CD4-positive, alpha-beta memory T cell (primary cell): ENCODE measurements at places on chromosomes 4 and X. TPM values are rescaled to one million over a fixed set of nuclear protein-coding genes. Genes with fewer than 3 reads are reported as not detected.

DNA sequence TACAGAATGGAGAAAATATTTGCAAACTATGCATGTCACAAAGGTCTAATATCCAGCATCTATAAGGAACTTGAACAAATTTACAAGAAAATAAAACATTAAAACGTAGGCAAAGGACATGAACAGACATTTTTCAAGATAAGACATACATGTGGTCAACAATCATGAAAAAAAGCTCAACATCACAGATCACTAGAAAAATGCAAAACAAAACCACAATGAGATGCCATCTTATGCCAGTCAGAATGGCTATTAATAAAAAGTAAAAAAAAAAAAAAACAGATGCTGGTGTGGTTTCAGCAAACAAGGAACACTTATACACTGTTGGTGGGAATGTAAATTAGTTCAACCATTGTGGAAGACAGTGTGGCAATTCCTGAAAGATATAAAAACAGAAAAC is 75.8 kb upstream of the IL13RA2 start:
- no peaks in the 10 kb centered on the region for H3K27me3 ChIP-seq
- H3K4me1 ChIP-seq, result no peaks in the 10 kb centered on the region
- H3K4me3 ChIP-seq, result no peak overlapping the region
- no peaks in the 10 kb centered on the region for H3K36me3 ChIP-seq
- DNase-seq, result no peak

Gene RNF4
- 94.0 TPM for total RNA-seq

DNA sequence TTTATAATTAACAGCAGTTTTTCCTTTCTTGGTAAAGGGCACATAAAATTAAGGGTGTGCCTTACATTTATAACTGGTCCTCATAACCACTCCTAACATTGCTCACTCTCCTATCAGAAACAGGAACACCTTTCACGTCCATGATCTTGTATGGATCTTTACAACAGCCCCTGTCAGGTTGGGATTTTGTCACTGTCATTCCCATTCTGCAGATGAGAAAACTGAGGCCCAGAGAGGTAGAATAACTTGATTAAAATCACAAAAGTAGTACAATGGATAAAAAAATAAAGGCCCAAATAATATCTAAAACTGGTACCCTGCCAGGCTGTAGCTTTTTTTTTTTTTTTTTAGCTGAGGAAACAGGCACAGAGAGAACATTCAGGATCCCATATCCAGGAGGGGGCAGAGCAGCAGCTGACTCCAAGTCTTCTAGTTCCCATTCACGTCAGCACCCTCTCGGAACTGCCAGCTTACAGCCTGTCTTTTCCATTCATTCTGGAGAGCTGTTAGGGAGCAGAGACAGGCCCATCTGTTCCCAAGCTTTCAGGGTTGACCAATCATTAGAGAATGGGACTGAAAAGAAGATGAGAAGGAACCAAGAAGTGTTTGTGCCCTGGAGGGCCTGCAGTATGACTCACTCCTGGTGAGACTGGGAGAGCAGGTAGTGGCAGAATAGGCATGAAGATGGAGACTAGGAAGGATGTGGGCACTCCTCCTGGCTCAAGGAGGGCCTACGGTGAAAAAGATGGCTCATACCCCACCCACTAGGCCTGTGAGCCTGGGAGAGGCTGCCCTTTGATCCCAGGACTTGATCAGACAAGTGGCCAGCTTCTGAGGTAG is 7.3 kb downstream of the SUV39H1 start:
- no peak overlapping the region for H3K27ac ChIP-seq
- H3K4me3 ChIP-seq, result no peak overlapping the region
- DNase-seq, result no peak
- H3K36me3 ChIP-seq, result peaks cover 25% of the 10 kb centered on the region
- H3K27me3 ChIP-seq, result no peaks in the 10 kb centered on the region

DNA sequence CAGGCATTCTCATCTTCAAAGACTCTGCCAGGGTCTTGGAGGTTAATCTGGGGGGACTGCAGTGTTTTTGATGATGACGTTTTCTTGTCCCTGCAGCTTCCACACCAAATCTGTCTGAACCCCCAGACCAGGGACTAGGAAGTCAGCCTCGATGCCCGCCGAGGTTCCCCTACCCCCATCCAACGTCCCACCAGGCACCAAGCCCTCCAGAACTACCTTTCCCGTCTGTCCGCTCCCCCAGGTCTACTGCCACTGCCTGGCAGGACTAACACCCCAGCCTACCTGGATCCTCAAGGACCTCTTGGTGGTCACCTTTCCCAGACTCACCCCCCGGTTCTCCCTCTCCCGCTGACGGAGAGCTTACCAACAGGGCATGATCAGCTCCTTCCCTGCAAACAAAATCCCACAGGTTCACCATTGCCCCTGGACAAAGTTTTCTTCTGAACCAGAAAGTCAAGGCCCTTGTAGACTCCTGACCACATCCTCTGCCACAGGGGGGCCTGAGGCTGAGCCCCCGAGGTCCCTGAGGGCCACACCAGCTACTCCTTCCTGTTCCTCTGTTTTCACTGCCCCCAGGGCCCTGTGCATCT is 40.9 kb downstream of the HMX1 start:
- H3K36me3 ChIP-seq, result no peaks in the 10 kb centered on the region
- no peak for DNase-seq
- no peaks in the 10 kb centered on the region for H3K4me1 ChIP-seq

Gene ZRSR2
- 30.1 TPM for total RNA-seq

GRCh38 chr4:145881989-145882388 is 56.6 kb downstream of the ZNF827 start:
- no peak overlapping the region for H3K27ac ChIP-seq
- no peaks in the 10 kb centered on the region for H3K36me3 ChIP-seq
- H3K27me3 ChIP-seq, result no peaks in the 10 kb centered on the region
- no peaks in the 10 kb centered on the region for H3K4me1 ChIP-seq
- no peak for DNase-seq

Gene ARAP2
- 89.6 TPM for total RNA-seq

DNA sequence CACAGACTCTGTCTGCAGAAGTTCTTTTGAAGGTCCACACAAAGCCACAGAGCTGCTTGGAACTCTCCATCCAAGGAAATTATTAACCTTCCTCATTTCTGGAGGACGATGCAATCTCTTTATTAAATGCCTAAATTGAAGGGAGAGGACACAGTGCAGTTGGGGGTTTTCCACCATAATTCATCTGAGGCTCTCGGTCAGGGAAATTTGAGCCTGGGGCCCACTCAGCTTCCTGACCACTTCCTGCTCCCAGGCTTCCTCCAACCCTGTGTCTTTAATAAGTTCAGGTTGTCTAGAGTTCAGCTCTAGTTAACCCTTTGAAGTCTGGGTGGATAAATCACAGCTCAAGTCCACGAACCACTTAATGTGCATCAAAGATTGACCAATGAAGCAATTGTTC is 58.5 kb downstream of the PRPS1 start:
- peaks cover 39% of the 10 kb centered on the region for H3K4me1 ChIP-seq
- no peaks in the 10 kb centered on the region for H3K27me3 ChIP-seq
- H3K4me3 ChIP-seq, result no peak overlapping the region
- DNase-seq, result no peak
- H3K27ac ChIP-seq, result no peak overlapping the region

Gene MAGEB17
- not detected for total RNA-seq

GRCh38 chr4:152307669-152308068 is 228.2 kb downstream of the FBXW7 start:
- no peaks in the 10 kb centered on the region for H3K4me1 ChIP-seq
- DNase-seq, result no peak
- H3K4me3 ChIP-seq, result no peak overlapping the region
- H3K36me3 ChIP-seq, result no peaks in the 10 kb centered on the region
- H3K27ac ChIP-seq, result no peak overlapping the region

GRCh38 chr4:176611951-176612350 is 180.8 kb downstream of the VEGFC start:
- no peak for DNase-seq
- H3K27ac ChIP-seq, result no peak overlapping the region
- H3K36me3 ChIP-seq, result no peaks in the 10 kb centered on the region
- H3K4me3 ChIP-seq, result no peak overlapping the region

DNA sequence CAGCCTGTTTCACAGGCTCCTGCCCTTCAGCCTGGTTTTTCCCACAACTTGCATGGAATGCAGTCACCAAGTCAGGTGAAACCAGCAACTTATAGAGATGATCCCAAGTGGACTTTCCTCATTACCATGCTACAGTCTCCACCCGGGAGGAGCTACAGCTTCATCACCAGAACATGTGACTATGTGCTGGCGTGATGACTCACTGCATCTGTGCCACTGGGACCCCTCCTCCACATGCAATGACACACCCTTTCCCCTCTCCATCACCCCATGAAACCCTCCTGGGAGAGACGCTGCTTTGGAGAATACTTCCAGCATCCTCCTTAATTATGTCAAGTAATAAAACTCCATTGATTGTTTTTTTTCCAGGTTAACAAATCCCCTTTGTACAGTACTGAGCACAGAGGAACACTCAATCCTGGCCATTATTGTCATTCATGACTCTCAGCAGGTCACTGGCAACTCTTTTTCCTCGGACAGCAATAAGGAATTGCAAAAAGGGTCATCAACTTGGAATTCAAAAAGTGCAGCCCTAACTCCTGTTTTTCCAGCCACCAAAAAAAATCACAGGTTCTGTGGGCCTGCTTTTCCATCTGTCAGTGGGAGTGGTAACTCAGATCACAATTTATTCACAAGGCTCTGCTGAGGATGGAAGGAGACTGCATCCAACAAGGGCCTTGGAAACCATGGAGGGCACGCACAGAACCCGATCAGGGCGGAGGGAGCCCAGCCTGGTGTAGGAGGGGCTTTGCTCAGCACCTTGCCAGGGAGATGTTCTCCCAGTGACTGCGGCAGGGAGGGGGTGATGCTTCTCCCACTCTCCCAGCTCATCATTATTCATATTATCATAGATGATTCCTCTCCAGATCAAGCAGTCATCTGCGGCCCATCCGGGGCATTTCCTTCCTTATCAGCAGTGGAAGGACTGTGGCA is 17.4 kb downstream of the QDPR start:
- no peaks in the 10 kb centered on the region for H3K4me1 ChIP-seq
- DNase-seq, result no peak
- H3K27ac ChIP-seq, result no peak overlapping the region
- H3K27me3 ChIP-seq, result no peaks in the 10 kb centered on the region
- peaks cover 19% of the 10 kb centered on the region for H3K36me3 ChIP-seq

Gene ZNF630
- total RNA-seq, result 4.9 TPM

DNA sequence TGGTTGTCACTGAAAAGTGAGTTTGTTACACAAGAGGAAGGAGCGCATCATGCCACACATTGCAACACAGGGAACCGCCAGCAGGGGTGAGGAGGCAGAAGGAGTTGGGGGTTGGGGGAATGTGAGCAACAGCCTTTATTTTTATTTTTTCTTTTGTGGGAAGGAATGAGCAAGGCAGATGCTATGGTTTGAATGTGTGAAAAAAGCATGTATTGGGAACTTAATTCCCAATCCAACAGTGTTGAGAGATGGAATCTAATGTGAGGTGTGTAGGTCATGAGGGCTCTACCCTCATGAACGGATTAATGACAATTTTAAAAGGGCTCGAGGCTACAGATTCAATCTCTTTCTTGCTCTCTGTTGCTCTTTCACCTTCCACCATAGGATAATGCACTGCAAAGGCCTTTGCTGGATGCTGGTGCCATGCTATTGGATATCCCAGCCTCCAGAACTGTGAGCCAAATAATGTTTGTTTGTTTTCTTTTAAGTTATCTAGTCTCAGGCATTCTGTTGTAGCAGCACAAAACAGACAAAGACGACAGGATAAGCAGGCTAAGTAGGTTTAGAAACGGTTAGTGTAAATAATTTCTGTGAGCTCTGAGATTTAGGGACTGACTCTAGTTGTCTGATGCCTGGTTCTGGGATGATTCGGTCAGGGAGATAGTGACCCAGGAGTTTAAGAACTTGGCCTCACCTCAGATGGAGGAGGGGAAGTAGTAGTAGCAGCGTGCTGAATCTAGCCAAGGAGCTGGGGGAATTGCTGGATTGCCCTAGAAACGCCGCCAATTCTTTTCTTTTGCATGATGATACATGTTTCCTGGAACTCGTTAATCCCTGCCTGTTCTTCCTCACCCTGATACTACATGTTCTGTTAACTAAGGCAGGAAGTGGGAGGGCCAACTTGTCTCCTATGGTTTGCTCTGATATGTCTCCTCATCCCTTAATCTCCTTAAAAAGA is 156.6 kb upstream of the CTSO start:
- H3K36me3 ChIP-seq, result no peaks in the 10 kb centered on the region
- H3K4me3 ChIP-seq, result no peak overlapping the region
- H3K4me1 ChIP-seq, result no peaks in the 10 kb centered on the region
- no peak for DNase-seq
- no peak overlapping the region for H3K27ac ChIP-seq
- H3K27me3 ChIP-seq, result no peaks in the 10 kb centered on the region

Gene BEND2
- total RNA-seq, result not detected

Gene CTSO
- 13.1 TPM for total RNA-seq

DNA sequence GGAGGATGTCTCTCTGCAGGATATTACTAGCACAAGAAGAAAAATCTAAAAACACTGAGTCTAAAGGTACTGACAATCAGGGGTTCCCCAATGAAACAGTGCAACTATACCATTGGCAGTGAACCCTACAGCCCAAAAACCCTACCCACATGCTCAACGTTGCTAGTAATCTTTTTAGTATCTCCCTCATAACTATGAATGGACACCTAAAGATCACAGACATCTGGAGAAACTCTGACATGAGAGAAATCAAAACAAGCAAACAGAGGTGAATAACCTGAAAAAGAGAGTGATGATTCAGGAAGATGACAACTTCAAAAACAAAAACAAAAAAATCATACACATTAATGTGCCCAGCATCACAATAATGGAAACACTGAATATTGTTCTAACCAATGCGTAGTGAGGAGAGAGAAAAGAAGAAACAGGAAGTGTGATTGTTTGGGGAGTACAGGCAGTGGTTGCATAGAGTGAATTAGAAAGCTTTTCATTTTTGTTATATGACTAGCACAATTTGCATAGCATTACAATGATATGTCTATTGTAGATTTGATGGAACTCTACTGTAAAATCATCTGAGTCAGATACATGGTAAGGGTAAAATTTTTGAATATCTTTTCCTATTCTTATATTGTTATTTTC is 78.9 kb upstream of the FMR1 start:
- H3K36me3 ChIP-seq, result no peaks in the 10 kb centered on the region
- no peak for DNase-seq
- no peak overlapping the region for H3K27ac ChIP-seq
- H3K4me1 ChIP-seq, result no peaks in the 10 kb centered on the region

Gene RNF212
- total RNA-seq, result 2.4 TPM

GRCh38 chr4:23969635-23970145 is 79.8 kb upstream of the PPARGC1A start:
- H3K4me3 ChIP-seq, result no peak overlapping the region
- H3K36me3 ChIP-seq, result no peaks in the 10 kb centered on the region
- no peak overlapping the region for H3K27ac ChIP-seq
- H3K27me3 ChIP-seq, result no peaks in the 10 kb centered on the region
- no peak for DNase-seq

- DNase-seq, result no peak
- no peak overlapping the region for H3K4me3 ChIP-seq
- no peaks in the 10 kb centered on the region for H3K36me3 ChIP-seq
- no peaks in the 10 kb centered on the region for H3K4me1 ChIP-seq
- no peak overlapping the region for H3K27ac ChIP-seq
Measured at GRCh38 chrX:22196149-22196548, 76.6 kb upstream of the CBLL2 start.
